ENCODE measurements at places on chromosomes 1 and 21.

GRCh38 chr1:211198880-211199279 is 60.3 kb upstream of the RCOR3 start:
- no peak for DNase-seq

DNA sequence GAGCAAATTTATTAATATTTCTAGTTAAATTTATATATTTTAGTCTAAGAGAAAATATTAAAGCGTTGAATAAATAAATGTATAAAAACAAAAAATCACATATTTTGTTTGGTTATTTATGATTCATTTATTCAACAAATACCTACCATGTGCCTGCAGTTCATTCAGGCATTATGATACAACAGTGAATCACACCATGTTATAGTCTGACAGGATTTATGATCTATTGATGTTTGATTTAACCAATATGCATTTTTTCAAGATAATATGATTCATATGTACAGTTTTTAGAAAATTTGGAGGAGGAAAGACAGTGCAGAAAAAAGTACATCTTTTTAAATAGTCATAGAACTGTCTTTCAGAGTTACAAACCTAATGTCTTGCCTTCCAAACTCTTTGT is 7.4 kb upstream of the TRIM58 start:
- DNase-seq: no peak

GRCh38 chr1:151024540-151025146 is 11.7 kb upstream of the BNIPL start:
- DNase-seq: peak; percentile 86

GRCh38 chr1:2447276-2448097 is 28.6 kb upstream of the PLCH2 start:
- DNase-seq: no peak

DNA sequence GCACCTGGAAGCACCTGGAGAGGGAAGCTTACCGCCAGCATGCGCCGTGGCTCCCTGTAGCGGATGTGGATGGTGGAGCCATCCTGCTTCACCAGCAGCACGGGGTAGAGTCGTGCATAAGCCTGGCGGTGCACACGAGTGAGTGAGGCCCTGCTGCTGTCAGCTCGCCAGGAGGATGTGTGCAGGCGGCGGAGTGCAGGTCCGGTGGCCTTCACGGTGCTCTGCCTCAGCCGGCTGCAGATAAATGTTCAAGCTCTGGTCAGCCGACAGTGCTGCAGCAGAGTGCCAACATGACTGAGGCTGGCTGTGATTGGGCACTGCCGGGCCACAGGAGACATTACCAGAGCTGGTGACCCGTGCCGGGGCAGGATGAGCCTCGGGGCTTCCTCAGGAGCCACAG is 1.5 kb downstream of the MRPL55 start:
- no peak for DNase-seq

- DNase-seq: no peak
These were observed 3.4 kb upstream of the POFUT2 start for GRCh38 chr21:45290948-45291612.

DNA sequence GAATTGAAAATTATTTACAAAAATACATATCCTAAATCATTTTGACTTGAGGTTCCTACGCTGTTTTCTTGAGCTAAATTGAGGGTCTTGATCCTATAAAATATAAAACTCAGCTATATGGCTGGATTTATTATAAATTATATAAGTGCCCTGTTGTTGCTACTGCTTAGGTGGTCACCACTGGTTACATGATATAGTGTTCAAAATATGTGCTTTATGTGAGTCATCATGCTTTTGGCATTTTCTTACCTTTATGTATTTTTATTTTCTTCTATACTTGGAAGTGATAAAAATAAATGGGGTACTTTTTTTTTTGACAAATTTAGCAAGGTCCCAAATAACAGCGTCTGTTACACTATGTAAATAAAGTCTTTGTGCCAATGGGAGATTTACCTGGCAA is 31.1 kb upstream of the PTPRC start:
- DNase-seq: no peak

DNA sequence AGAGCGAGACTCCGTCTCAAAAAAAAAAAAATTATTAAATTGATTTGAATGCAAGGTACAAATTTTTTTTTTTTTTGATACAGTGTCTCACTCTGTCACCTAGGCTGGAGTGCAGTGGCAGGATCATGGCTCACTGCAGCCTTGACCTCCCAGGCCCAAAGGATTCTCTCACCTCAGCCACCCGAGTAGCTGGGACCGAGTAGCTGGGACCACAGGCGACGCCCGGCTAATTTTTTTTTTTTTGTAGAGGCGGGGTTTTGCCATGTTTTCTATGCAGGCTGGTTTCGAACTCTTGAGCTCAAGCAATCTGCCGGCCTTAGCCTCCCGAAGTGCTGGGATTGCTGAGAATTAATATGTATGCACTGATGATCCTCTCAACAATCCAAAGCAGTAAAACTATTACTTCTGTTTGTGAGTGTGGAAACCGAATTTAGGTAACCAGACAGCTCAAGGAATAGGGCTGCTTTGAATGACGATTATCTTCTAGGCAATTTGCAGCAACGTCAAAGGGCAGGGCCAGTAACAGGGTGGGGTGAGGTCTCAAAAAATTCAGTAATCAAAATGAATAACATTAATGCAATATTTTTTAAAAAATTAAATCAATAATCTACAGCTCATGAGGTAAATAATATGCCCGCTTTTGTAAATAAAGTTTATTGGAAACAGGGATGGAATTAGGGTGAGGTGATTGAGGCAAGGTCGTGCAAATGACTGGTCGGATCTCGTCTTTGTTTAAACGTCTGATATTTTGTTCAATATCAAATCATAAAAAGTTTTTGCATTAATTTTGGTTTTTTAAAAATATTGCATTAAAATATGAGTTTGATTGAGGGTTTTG is 1.2 kb downstream of the CLSPN start:
- no peak for DNase-seq

GRCh38 chr1:19885821-19886220 is 3.6 kb downstream of the OTUD3 start:
- no peak for DNase-seq

DNA sequence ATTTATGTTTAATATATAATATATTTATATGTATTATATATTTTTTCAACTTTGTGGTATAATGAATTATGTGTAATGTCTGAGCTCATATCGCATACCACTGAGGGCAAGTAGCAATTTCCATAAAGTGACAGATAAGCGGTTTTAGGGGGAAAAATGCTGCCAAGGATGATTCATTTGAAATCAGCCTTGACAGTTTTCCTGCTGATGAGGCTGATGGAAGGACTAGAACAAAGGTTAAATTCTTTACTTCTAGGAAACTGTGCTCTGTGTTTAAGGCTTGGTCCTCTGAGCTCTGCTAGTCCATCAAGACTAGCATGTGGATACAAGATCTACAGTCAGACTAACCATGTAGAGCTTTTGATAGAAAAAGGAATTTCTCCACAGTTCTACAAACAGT is 19.3 kb upstream of the DDAH1 start:
- DNase-seq: no peak

DNA sequence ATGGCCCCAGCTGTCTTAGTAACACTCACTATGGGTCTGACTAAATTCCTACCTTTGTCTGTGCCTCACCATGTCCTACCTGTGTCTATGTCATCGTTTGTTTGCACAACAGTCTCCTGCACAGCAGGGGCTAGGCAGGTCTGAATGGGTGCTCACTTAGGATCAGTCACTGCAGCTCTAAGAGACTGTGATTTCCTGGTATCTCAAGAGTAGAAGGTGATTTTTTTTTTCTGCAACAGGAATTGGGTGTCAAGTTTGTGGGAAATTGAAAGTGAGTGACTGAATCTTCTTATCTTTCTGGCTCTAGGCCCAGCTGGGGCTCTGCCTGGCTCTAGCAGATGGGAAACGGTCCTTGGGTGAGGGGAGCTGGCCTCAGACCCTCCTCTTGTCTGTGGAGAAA is 46.4 kb upstream of the TRABD2B start:
- DNase-seq: no peak

- no peak for DNase-seq
These were observed 11.9 kb downstream of the TSPAN2 start for GRCh38 chr1:115077286-115077983.

DNA sequence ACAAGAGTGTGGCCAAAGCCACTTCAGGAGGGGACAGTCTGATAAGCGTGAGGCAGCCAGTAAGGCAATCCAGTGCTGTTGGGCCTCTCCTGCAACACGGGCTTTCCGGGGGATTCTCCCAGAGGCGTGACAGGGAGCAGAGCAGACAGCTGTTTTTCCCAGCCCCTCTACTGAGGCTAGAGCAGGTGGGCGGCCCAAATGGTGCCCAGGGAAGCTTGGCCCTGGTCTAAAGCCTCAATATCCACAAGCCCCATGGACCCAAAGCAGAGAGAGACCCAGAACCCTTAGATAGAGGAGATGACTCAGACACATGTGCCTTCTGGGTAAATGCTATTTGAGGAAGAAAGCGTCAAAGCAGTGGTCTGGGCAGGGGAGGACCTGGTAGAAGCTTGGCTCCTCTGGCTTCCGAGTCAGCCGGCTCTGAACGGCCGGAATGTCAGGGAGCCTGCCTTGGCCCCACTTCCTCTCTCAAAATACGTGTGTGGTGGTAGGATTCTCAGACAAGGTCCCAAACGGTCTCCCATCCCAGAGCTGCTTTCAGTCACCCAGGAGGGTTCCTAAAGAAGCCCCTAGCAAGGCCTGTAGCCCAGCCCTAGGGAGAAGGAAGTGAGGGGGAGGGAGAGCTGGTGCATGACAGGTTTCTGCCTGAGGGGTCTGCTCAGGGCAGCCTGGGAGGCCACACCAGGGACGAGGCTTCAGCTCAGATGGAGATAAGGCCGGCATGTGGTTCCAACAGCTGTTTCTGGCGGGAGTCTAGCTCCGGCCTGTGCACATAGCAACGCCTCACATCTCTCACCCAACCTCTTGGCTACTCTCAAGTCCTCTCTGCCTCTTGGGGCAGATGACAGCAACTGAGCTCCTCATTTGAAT is 28.8 kb downstream of the PIK3C2B start:
- no peak for DNase-seq

- DNase-seq: no peak
These were observed 291.1 kb downstream of the PTPRU start for GRCh38 chr1:29527314-29528004.

DNA sequence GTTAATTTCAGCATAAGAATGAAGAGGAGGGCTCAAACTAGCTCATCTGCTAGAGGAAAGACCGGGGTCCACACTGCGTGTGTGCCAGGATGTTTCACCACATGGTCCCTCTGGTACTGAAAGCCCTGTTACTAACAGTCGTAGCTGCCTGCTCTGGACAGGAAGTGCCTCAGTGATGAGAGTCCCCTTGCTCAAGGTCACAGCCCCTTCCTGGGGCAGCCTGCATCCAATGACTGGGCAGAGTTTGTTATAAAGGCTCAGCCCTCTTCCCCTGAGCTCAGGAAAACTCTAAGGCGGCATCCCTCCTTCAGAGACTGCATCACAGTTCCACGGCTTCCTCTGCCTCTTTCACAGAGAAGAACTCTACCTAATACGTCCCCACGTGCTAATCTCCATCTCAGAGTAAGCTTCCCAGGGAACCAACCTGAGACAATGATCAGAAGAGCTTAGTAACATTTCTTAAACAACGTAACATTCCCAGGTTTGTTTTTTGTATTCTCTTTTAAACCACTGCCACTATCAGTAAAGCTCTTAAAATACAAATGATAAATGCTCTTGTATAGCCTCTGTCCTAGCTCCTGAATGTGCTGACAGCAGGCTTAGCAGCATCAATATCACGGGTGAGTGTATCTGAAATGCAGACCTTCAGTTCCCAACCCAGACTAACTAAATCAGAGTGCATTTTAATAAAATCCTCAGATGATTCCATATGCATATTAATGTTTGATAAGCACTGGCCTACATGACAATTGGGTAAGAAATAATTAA is 38.0 kb upstream of the ATP1A1 start:
- no peak for DNase-seq

DNA sequence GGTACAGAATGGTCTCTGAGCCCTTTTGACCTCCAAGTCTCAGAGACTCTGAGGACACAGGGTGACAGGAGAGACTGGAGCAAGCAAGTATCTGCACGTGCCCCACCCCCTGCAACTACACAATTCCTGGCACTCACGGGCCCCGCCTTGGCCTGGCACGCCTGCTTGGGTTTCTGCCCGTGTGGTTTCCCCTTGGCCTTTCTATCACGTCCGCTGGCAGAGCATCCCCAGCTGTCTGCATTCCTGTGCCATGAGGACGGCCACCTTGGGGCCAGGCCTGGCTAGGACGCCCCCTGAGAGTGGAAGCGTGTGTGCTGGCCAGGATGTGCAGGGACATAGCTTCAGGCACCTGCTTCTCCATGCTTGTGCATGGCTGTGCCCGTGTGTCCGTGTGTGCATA is 14.3 kb upstream of the EDN2 start:
- no peak for DNase-seq

GRCh38 chr1:235297579-235297978 is 30.4 kb downstream of the ARID4B start:
- DNase-seq: peak; percentile 82

- DNase-seq: no peak
These were observed 479.4 kb downstream of the KCNT2 start for GRCh38 chr1:196128835-196129234.

- DNase-seq: no peak
These were observed 11.8 kb upstream of the MMEL1 start for GRCh38 chr1:2644591-2645101.

DNA sequence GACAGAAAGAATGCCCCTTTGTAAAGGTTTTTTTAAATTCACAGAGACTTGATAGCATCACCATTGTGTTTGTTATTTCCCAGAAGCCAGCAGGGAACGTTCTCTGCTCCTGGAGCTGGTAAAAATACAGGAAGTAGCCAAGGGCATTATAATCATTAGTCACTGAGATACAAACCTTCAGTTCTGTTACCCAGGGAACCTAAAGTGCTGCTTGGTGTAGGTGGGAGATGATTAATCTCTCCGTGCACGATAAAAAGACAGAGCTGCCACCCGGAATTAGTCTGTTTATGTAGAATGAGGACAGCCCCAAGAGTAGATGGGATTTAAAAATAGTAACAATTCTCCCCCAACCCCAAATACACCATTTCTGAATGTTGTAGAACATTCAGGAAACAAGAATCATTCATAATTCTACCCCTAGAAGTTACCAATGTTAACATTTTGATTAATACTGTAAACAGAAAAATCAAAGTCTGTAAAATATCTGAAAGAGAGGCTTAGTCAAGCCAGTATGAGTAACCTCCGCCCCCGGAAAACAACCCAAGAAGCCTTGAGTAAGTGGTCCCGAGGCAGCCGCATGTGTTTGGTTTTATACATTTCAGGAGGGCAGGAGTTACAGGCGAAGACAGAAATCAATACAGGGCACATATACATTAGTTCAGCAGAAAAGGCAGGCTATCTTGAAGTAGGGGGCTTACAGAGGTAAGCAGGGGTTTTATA is 45.3 kb upstream of the CTBS start:
- DNase-seq: peak; percentile 14

- DNase-seq: no peak
These were observed 93.2 kb downstream of the EPHB2 start for GRCh38 chr1:22803833-22804232.

GRCh38 chr1:12709091-12709491 is 6.8 kb upstream of the AADACL3 start:
- no peak for DNase-seq

DNA sequence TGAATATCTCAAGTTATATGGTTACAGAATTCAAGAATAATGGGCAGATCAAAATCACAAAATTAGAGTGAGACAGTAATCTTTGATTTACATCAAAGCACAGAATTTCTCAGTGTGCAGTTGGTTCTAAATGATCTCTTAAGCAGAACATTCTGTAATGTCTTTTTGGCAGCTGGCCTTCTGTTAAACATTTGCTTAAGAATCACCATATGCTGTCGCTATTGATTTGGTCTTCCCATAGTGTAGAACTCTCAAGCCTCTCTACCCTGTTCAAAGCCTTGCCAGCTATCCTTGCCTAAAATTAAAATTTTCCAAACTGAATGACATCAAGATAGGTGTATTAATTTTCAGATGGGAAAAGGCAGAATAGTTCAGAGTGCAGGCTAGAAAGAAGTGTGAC is 38.9 kb upstream of the ERO1B start:
- DNase-seq: no peak

- no peak for DNase-seq
These were observed 76.5 kb upstream of the MAP10 start for GRCh38 chr1:232728507-232729263.
